ENCODE measurements at places on chromosomes 12 and 14.

GRCh38 chr14:24234095-24235005 is 1.6 kb downstream of the GMPR2 start:
- no peak for DNase-seq

DNA sequence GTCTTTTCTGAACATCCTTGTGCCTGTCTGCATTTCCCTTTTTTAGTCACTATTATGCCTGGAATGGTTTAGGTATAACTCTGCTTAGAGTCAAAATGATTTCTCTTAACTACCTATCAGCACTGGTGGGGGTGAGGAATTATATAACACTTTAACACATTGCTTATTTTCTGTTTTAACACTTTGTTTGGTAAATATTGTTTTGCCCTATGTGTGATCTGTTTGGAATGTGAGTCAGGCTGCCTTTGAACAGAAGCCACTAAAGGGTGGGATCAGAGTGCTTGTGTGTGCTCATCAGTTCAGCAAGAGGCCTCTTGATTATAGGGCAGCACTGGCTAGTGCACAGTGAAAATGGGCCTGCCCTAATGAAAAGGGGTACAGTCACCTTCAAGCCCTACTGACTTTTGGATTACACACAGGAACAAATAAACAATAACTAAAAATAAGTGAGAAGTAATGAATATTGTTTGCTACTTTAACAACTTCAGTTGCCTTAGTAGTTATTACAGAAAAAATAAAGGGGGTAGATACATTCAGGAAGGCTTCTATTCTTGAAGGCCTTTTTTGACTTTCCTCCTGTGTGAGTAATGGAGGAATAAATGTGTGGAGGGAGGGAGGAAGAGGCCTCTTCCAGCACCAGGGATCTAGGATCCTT is 23.2 kb downstream of the NGDN start:
- DNase-seq = no peak

DNA sequence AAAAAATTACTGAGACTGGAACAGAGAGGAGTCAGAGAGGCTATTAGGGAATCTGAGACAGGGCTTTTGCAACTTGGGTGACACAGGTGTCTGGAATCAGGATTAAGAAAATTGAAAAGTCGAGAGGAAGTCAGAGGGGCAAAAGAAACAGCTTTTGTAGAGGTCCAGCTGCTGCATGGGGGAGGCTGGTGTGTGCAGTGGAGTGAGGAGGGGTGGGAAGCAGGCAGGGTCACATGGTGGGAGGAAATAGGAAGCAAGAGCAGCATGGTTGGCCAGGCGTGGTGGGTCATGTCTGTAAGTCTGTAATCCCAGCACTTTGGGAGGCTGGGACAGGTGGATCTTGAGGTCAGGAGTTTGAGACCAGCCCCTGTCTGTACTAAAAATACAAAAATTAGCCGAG is 69.7 kb upstream of the VRK1 start:
- no peak for DNase-seq

- DNase-seq = no peak
Measured at GRCh38 chr14:60657456-60658210, 8.4 kb upstream of the SIX1 start.

GRCh38 chr12:124411281-124411878 is 116.5 kb downstream of the RFLNA start:
- DNase-seq = no peak

GRCh38 chr12:131714759-131715158 is 3.9 kb downstream of the SFSWAP start:
- DNase-seq = no peak

- DNase-seq = no peak
Measured at GRCh38 chr14:87894920-87895319, 98.1 kb downstream of the GALC start.

DNA sequence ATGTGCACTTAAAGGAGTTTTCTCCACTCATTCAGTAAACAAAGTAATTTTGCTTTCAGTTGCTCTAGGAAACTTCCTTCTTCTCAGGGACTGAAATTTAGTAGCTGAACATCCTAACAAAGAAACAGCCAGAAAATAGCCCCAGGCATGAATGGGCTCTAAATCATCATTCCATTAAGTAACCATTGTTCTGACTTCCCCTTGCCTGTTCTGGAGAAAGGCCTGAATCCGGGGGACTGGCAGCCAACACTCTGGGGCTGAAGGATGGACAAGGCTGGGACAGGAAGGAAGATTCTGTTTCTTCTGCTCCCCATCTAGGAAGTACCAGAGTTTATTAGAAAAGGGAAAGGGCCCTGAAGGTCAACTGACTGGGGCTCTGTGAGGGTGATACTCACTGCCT is 104.5 kb downstream of the ESRRB start:
- no peak for DNase-seq

DNA sequence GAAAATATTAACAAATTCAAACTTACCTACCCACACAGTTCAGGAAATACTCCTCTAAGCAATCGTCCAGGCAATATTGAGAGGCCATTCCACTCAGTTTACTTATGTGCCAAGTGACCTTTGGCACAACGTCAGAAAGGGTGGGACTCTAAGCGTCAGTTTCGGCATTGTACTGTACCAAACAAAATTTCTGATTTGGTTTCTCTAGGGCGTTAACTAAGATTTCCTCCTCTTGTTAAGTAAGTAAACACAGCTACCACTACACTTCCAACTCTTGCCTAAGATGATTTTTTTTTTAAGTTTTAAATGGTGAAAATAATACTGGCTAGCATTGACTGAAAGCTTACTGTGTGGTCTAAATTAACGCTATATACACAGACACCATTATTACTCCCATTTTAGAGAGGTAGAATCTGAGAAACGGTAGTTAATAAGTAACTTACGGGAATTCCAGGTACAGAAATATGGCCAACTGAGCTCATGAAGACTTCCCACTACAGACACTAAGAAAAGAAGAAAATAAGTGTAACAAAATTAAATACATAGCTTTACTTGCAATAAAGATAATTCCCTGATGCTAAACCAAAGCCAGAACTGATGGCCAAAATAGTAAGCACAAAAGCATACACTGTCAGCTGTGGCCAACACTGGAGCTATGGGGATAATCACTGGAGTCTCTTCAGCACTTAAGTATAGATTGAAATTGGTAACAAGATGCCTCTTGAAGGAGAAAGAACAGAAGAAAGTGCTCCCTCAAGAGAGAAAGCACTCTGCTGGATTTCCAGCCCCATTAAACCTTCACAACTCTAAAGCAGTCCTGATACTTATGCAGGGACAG is 76.1 kb downstream of the EPS8 start:
- no peak for DNase-seq

DNA sequence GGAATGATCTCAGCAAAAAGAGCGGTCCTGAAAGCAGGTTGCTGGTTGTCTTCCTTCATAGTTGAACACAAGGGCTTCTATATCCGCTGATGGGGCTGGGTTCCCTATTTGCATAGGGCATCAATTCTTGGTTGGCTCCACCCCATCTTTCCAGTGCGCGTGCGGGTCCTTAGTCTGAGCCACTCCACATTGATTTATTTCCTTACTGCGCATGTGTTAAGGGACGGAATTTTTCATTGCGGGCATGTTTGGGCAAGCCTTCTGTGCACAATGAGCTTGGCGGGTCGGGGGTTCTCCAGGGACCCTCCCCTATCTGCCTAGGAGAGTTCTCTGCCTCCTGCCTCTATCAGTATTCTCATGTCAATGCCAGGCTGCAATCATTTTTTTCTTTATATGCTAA is 21.2 kb upstream of the DLGAP5 start:
- DNase-seq = no peak

GRCh38 chr12:132615579-132616038 is 3.0 kb upstream of the P2RX2 start:
- DNase-seq = no peak

DNA sequence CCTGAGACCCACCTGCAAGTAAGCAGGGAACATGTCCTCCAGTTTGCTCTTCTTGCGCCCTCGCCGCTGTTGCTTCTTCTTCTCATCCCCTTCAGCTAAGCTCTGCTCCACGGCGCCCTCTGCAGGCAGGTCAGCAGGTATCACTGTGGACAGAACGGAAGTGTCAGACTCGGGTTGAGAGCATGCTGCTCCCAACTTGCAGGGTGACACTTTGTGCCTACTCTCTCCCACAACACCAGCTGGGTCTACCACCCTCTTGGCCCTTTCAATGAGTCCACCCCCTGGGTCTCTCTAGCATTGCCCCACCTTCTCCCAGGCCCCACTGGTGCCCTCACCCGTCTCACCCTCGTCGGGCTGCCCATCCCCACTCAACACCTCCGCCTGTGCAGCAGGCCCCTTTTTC is 16.7 kb downstream of the KMT2D start:
- DNase-seq = peak; percentile 57

GRCh38 chr12:124727922-124728321 is 135.7 kb downstream of the SCARB1 start:
- DNase-seq = no peak

DNA sequence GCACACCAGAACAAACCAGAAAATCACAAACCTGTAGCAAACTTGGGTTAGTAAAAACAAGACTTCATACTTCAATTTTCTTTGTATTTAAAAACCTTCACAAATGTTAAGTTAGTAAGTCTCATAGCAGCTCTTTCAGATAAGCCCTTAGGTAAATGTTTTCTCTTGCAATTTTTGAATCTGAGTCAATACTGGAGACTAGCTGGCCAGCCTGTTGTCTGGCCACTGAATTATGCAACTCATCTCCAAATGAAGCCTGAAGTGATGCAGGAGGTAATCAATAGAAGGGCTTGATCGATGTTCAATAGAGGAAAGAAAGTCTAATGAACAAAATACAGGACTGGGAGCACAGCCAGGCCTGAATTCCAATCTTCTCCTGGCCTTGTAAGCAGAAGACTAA is 465.2 kb downstream of the LRIG3 start:
- no peak for DNase-seq

GRCh38 chr12:124381456-124382296 is 86.8 kb downstream of the RFLNA start:
- DNase-seq = no peak

GRCh38 chr14:77043177-77043983 is 14.9 kb upstream of the IRF2BPL start:
- DNase-seq = no peak

DNA sequence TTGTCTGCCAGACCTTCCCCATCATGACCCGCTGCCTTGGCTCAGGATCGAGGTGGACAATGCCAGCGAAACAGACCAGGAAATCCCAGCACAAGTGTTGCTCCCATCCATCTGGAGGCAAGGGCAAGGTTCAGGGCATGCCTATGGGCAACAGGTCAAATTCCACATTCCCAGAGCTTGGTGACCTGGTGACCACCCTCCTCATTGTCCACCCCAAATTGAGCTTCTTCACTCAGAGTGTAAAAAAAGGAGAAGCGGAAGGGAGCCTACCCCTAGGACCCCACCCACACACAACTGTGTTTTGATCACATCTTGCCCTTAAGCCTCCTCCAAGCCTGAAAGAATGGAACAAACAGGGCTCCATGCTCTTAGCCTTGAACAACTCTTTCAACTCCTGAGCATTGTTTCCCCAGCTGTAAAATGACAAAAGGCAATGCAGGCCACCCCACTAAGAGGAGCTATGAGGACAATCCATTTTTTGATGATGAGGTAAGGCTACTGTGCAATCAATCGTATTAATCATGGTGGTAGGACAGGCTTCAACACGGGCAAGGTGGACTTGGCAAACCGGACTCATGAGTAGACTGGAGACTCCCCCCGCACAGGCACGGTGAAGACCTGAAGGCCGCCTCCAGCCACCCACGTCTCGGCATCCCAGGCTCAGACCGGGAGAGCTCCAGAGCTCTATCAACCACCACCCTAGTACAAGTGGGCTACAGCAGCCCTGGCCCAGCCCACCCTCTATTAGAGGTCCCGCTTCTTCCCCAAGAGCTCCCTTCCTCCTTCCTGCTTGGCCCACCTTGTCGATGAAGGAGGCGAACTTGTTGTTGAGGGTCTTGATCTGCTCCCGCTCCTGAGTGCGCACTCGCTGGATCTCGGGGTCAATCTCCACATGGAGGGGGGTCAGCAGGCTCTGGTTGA is 866 bp downstream of the KRT79 start:
- DNase-seq = no peak

GRCh38 chr14:61343991-61344405 is 22.6 kb downstream of the PRKCH start:
- DNase-seq = no peak

- DNase-seq = no peak
Measured at GRCh38 chr12:100201604-100202423, 1.2 kb downstream of the ACTR6 start.

DNA sequence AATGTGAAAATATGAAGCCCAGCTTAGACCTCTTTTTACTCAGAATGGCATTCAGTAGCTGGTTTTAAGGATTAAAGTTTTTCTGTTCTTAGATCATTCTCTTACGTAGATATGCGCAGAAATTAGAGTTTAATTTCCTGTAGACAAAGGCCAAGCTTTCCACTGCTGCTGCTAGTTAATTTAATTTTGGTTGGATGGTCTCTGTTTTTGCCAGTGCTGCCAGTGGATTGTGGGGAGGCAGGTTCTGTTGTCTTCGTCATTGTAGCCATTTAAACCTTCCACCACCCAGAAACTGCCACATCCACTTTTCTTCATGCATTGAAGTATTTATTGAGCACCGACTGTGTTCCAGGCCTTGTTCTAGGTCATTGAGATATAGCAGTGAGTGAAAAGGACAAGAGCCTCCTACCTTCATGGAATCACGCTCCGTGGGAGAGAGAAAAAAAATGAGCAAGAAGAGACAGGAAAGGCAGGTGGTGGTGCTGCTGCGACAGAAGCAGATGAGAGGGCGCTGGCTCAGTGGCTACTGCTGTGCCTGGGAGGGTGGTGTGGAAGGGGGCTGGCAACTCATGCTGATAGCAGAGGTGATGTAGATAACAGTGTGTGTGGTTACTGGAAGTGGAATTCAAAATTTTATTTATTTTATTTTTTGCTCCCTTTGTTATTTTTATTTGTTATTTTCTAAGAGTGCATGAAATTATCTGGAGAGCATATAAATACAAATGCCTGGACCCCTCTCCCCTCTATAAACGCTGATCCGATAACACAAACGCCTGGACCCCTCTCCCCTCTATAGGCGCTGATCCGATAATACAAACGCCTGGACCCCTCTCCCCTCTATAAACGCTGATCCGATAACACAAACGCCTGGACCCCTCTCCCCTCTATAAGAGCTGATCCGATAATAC is 33.3 kb downstream of the DYNC1H1 start:
- no peak for DNase-seq
